Putamen (tissue), 1 donor: ENCODE measurements at places on chromosomes 16 and 17.

DNA sequence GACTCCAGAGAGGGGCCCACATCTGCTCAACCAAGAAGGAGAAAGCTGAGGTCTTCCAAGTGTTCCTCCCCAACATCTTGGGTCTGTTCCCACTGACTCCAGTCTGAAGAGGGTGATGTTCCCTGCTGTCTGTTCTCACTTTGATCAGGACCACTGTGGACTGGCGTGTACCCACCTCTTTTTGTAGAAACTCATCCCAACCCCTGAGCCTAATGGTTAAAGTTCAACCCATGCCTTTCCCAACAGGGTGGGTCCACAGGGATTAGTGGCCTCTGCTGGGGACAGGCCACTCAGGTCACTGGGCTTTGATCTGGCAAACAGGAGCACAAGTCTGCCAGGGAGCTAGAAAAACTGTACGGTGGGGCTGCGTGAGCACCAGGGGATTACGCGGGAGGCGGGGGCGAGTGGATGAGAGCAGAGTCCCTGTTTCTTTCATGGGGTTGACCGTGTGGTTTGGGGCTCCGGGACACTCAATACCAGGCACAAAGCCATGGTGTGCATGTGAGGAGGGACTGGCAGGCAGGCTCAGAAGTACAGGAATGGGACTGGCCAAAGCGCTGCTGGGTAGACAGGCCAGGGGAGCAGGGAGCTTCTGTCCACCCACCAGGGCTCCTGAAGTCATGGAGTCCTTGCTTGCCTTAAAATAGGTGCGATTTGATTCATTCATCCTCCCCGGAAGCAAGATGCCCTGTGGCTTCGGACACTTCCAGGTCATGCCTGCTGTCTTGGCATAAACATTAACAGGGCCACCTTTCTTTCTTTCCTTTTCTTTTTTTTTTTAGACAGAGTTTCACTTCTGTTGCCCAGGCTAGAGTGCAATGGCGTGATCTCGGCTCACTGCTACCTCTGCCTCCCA lies at the start of gene CA5A:
TSS of gene CA5A (minus strand) at position 155 of the 856 bp plus-strand sequence. CDS start at position 76, 79 bp downstream.
- no peak for DNase-seq

GRCh38 chr16:18782697-18783429 lies 7.3 kb downstream of the RPS15A start:
- DNase-seq, result no peak

DNA sequence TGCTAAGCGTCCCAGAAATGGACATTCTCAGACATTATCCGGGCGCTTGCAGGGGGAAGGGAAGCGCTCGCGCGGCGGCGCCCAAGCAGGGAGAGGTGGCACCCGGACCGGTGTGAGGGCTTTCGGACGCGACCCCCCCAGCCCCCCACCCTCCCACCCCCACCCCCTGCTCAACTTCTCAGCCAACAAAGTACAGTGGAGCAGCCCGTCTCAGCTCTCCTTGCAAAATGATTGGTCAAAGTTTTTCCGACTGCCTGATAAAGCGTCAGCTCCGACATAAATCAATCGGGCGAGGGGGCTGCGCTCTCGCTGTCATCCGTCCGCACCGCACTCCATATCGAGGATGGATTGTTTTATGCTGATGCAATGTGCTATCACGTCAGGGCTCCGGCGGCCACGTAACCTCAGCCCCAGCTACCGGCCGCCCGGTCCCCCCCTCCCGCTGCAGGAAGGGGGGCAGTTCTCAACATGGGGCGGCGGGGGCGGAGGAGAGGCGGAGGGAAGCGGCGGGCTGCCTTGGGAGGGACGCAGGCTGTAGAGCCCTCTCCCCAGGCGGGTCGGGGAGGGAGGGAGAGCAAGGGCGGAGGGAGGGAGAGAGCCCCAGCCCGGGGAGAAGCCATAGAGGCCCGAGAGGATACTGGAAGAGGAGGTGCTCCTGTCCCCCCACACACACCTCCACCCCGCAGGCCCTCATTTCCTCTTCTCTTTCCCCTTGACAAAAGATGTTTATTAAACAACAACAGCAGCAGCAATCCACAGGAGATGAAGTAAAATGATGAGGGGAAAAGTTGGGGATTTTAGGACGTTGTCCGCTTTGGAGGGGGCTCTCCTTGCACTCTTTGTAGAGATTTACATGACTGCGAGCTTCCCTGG lies at the start of gene HOXB9:
TSS of gene HOXB9 (minus strand) at position 114 of the 873 bp plus-strand sequence. CDS start at position 25, 89 bp downstream.
- no peak for DNase-seq

DNA sequence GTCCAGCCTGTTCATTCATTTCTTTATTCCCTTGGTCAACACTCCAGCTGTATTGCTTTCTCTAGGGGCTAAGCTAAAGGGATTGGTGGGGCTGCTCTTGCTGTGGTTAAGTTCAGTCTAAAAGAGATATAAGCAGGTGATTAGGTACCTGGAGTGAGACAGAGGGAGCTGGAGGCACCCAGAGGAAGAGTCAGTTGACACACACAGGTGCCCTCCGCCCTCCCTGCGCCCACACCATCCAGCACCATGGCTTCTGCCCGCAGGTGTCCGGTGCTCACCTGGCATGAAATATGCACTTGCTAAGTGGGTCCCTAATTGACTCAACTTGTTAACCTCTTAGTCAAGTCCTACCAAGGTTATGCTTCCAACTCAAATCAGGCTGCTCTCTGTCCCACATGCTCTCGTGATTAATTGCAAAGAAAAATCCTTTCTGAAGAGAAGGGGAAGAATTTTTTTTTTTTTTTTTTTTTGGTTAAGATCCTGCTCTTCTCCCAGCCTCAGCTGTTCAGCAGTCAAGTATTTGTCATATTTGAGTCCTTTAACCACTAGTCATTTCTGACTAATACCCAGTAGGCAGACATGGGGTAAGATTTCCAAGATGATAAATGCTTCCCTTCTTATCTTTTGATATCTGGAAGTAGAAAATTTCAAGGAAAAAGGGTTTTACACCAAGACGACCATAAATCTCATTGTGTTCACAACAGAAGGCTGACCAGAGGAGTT lies 199.8 kb upstream of the WSCD1 start:
- no peak for DNase-seq

DNA sequence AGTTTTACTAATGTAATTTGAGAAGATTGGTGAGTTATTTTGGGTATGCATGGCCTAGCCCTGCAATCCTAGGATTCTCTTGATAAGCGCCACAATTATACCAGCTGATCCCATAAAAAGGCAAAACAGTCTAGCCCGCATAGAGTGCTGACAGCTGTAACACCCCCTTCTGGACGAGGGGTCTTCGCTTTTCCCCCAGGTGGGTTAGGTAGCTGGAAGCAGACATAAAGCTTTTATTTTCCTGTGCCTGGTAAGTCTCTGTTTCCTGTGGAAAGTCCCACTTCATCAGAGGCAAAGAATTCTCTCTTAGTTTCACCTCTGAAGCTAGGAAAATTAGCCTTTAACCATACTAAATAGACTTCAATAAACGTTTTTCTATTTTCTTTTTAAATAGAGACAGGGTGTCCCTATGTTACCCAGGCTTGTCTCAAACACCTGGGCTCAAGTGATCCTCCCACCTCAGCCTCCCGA lies 108.3 kb downstream of the YPEL2 start:
- DNase-seq, result no peak
